ENCODE measurements at places on chromosomes 6 and 20. TPM values are rescaled to one million over a fixed set of nuclear protein-coding genes. Genes with fewer than 3 reads are reported as not detected.
A peak's percentile ranks its signal among the peaks of the same experiment; 100 is the strongest.

Gene SLC22A23
- not detected for total RNA-seq

GRCh38 chr6:44020148-44020547 lies 107.1 kb downstream of the MRPL14 start:
- H3K4me3 ChIP-seq, result no peak overlapping the region
- H3K4me1 ChIP-seq, result peaks cover 2% of the 10 kb centered on the region
- no peaks in the 10 kb centered on the region for H3K36me3 ChIP-seq
- no peak overlapping the region for H3K27ac ChIP-seq

GRCh38 chr6:128070406-128070805 lies 169.5 kb upstream of the THEMIS start:
- H3K4me1 ChIP-seq, result peaks cover 5% of the 10 kb centered on the region
- DNase-seq, result no peak
- H3K4me3 ChIP-seq, result no peak overlapping the region
- H3K27me3 ChIP-seq, result peaks cover 1% of the 10 kb centered on the region
- H3K36me3 ChIP-seq, result no peaks in the 10 kb centered on the region
- no peak overlapping the region for H3K27ac ChIP-seq

Gene ECI2
- total RNA-seq, result 39.9 TPM

Gene ARMC12
- 0.89 TPM for total RNA-seq

- no peak overlapping the region for H3K27ac ChIP-seq
- no peaks in the 10 kb centered on the region for H3K36me3 ChIP-seq
- H3K4me1 ChIP-seq, result no peaks in the 10 kb centered on the region
- no peak for DNase-seq
- no peaks in the 10 kb centered on the region for H3K27me3 ChIP-seq
Observed at GRCh38 chr6:84269947-84270733, 42.7 kb upstream of the CEP162 start.

Gene XKR7
- total RNA-seq, result not detected

DNA sequence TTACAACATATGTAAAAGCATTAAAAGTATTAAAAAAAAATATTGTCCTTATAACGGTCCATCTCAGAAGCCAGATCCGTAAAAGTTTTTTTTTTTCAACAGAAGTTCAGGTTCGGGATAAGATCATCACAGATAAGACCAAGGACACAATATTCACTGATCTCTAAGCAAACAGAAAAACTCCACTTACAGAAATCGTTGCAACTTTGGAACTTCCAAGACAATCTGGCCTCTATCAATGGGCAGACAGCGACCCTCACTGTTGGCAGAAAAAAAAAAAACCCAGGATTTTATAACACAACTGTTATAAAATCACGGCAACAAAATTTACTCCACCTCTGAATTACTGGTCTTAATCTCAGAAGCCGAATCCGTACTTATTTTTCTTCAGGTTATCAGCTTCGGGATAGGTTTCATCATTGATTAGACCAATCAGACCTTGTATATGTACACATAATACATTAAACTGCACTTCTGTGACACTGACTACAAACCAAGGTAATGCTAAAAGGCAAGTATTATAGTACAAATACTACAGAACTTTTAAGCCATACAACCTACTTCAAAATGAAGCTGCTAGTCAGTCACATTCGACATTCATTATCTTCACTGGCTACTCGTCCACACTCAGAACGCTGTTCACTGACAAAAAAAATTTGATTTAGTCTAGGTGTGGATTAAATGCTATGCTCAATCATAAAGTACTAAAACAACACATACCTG lies 34.7 kb upstream of the SYNCRIP start:
- H3K4me1 ChIP-seq, result peaks cover 54% of the 10 kb centered on the region
- H3K36me3 ChIP-seq, result peaks cover 71% of the 10 kb centered on the region
- peak overlapping the region; percentile 99 for H3K4me3 ChIP-seq
- no peaks in the 10 kb centered on the region for H3K27me3 ChIP-seq
- H3K27ac ChIP-seq, result peak overlapping the region; percentile 84

DNA sequence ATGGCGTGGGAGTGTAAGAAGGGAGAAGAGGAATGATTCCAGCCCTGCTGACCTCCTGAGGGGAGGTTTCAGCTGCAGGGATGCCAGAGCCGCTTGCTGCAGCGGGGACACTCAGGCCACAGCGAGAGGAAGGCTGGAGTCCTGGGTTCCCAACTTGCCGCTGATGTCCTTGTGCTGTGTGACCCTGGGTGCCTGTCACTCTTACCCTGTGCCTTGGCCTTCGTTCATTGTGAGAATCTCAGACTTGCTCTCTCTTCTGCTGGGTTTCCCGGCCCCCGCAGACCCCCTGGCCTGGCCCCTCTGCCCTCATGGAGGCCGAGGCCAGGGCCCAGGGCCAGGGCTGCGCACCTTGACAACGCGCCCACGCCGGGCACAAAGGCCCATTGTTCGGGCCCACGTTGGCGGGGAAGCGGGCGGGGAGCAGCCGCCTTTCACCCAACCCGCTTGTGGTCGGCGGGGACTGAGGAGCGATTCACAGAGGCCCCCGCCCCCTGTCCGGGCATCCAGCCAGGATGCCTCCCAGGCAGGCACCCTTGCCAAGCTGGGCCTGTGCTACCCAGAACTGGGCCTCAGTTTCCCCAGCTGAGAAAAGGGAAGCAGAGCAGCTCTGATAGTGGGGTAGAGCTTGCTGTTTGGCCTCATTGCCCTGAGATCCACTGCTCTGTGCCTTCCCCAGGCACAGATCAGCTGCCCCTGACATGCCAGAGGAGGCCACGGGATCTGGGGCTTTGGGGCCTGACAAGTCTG lies 52.4 kb downstream of the CEBPB start:
- DNase-seq, result no peak
- no peaks in the 10 kb centered on the region for H3K36me3 ChIP-seq
- no peak overlapping the region for H3K27ac ChIP-seq
- peaks cover 3% of the 10 kb centered on the region for H3K4me1 ChIP-seq
- no peak overlapping the region for H3K4me3 ChIP-seq
- H3K27me3 ChIP-seq, result no peaks in the 10 kb centered on the region

Gene ZSWIM3
- total RNA-seq, result 6.3 TPM

Gene FAM217A
- not detected for total RNA-seq

DNA sequence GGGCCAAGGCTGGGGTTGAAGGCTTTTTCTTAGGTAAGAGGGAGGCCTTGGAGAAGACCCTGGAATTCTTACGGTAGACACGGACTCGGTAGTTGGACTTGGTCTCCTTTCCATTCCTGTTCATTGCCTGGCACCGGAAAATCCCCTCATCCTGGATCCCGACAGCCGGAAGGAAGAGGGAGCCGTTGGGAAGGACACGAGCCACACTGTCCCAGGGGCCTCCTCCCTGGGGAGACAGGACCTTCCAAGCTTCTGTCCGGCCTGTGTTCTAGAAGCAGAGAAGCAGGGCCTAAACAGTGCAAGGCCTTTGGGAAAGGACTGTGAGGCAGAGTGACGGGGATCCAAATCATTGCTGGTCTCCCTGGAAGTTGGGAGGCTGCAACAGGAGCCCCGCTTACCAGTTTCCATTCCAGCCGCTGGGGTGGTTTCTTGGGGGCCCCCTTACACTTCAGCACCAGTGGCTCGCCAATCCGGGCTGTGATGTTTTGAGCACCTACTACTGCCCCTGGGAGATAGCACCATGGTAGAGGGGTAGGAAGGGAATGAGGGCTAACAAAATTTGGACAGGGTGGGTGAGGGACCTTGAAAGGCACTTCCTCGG lies 470 bp downstream of the AGER start:
- H3K36me3 ChIP-seq, result peaks cover 70% of the 10 kb centered on the region
- DNase-seq, result no peak
- peaks cover 41% of the 10 kb centered on the region for H3K4me1 ChIP-seq
- H3K4me3 ChIP-seq, result no peak overlapping the region

DNA sequence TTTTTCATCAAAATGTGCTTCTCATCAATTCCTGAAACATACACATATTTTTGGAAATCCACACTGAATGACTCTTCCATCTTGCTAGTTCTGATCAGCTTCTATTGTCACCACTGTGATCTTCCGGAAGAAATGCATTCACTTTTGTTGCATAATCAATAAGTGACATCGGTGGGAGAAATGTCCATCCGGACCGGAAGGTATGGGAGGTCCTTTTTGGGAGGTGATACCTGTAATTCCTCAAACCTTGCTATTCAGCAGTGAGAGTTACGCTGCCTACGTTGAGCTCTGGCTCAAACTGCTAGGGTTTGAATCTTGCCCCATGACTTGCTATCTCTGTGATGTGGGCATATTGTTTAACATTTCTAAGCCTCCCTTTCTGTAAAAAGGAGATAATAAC lies 16.6 kb upstream of the TFB1M start:
- H3K4me1 ChIP-seq, result peaks cover 30% of the 10 kb centered on the region
- no peak overlapping the region for H3K4me3 ChIP-seq
- H3K27ac ChIP-seq, result no peak overlapping the region
- peaks cover 4% of the 10 kb centered on the region for H3K36me3 ChIP-seq
- DNase-seq, result no peak

Gene ULBP2
- total RNA-seq, result 0.14 TPM

DNA sequence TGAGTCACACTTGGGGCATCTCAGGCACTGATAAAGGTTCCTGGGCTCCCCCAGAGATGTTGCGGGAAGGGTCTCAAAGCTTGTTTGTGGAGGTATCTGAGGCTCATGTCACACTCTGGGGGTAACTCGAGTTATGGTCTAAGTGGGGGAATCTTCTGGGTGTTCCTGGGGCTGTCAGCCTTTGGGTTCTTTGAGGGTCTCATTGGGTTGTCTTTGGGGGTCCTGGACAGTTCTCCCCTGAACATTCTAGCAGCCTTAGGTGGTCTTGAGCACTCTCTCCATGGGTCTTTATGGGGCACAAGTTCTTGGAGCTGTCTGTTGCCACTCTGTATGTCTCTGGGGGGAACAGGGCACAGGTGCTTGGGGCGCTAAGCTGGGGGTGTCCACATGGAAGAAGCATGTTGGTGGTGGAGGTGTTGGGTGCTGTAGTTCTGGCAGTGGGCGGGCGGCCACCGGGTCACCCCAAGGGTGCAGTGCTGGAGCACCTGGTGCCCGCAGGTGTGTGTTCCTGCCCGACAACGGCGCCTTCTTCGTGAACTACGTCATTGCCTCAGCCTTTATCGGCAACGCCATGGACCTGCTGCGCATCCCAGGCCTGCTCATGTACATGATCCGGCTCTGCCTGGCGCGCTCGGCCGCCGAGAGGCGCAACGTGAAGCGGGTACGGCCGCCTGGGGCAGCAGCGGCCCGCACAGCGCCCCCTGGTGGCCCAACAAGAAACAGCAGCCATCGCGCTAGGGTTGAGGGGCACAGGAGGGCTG lies 7.1 kb upstream of the CAPN11 start:
- peaks cover 14% of the 10 kb centered on the region for H3K36me3 ChIP-seq
- H3K4me3 ChIP-seq, result no peak overlapping the region
- DNase-seq, result peak; percentile 73
- no peak overlapping the region for H3K27ac ChIP-seq
- no peaks in the 10 kb centered on the region for H3K27me3 ChIP-seq
